ENCODE measurements at places on chromosomes 3 and 15.

DNA sequence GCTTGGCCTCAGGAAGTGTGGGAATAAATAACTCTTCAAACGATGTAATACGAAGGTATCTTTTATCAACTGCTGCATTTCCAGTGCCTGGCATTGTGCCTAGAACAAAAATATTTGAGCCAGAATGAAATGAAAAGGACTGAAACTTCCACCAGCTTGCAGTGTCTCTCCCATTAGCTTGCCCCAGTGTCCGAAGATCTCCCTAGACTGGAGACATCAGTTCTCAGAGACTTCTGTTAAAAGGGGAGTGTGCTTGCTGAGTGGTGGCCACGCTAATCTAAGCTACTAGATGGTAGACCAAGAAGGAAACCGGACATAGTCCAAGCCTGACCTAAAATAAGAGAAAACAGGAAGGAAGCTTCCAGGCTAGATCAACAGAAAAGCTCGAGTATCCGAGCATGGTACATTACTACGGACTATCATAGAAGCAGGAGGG is 28.6 kb downstream of the KCNAB1 start:
- DNase-seq = no peak

DNA sequence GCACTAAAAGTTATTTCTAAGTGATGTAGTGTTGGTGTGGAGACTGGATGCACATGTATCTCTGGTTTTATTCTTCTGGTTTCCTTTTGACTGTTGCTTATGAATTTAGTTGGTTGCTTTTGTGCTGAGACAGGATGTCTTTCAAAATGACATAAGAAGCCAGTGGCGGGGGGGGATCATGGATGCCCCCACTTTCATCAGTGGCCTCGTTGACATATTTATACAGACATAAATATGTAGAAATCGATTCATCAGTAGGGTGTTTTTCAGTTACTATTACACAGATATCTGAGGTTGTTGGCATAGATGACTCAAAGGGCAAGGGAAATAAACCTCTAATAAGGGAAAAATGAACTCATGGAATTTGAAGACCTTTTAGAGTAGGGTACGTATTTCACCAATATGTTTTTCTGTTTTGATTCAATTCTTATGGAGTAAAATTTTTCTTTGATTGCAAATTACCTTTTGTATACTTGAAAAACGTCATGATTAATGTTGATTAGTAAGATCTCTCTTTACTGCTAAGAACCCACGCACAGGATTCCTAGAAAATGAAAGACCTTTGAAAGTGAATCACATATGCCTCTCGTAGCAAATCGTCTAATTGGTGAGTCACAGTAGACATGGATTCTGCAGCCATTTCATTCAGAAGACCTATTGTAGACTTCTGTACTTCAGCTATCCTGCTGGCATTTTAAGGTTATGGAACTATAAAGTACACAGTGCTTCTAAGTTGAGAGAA is 97.4 kb upstream of the RBMS3 start:
- DNase-seq = no peak

- DNase-seq = no peak
Observed at GRCh38 chr3:50708620-50709019, 33.9 kb downstream of the DOCK3 start.

GRCh38 chr15:31316135-31316795 is 10.4 kb upstream of the KLF13 start:
- DNase-seq = no peak

DNA sequence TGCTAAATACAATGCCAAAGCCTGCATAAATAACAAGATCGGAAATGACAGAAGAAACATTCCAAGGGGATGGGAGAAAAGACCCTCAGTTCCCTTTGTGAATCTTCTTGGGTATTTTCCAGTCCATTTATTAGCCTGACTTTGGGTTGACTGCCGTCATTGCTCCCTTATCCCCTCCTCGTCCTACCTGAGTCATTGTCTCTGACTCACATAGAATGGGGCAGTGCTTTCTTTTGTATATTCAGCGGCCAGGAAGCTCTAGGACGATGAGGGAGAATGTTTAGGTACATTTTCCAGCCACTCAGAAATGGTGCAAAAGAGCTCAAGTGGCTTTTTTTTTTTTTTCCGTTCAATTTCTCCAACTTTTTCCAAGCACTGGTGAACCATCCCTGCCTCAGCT is 71.6 kb downstream of the KAT2B start:
- DNase-seq = no peak

- DNase-seq = no peak
Observed at GRCh38 chr3:100754563-100755334, 45.5 kb downstream of the TFG start.

DNA sequence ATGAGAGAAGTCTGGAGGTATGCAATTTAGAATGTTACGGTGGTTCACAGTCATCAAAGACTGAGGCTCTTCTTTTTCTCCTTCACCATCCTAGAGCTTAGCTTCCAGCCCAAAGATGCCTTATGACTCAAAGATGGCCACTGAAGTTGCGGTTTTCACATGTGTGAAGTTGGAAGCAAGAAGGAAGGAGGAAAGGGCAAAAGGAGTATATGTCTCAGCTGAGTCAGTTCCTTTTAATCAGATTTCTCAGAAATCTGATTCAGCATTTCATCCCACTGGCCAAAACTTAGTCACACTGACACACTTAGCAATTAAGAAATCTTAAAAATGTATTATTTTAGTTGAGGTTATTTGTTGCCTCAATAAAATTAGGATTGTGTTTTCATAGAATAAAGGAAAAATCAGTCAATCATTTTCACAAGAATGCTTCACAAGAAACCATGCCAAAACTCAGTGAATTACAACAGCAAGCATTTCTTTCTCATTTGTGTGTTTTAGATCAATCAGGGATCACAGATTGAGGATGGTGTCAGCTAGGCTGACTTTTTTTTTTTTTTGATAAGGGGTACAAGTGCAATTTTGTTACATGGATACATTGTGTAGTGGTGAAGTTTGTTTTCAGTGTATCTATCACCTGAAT is 211.1 kb upstream of the GADL1 start:
- DNase-seq = no peak

GRCh38 chr3:52297242-52298148 is 9.9 kb downstream of the GLYCTK start:
- no peak for DNase-seq

DNA sequence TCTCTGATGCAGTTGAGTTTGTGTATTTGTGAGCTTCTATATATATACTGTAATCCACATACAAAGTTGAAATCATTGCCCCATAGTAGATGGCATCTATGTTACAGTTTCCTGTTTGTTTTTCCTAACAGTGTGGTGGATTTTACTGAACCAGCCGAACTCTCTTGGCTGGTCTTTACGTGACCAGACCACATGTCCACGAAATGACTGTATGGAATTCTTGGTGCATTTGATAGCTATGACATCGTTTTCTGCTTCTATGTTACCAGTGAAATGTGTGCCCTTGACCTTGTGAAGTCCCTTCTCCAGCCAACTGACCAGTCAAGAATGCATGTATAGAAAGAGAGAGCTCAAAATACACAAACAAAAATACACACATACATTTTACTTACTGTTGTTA is 1.8 kb downstream of the KCNMB2 start:
- peak; percentile 24 for DNase-seq

DNA sequence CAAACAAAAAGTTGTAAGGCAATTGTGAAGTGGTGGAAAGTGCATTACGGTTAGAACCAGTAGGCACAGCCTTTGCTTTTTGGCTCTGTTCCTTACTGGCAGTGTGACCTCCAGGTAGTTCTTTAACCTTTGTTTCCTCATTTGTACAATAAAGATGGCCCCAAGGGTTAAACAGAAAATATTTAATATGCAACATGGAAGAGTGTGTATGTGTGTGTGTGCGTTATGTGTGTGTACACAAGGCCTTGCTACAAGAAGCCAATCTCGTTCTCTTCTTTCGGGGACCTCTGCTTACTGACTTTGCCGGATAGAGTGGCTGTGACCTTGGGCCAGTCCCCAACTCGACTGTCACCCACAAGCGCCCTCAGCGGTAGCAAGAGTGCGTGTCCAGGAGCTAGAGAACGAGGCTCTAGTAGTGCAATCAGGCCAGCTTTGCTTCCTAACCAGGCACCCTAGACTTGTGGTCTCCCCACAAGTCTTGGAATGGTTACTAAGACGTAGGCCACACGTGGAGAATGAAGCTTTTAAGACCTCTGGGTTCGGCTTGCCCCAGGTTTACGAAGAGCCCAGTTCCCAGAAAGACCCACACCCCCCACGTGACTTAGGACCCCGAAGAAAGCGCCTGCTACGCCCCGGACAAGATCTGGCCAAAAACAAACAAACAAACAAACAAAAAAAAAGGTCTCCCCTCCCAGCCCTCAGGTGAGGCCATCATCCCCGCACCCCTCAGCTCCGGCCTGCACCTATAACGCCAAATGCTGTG is 593 bp downstream of the CIAO2A start:
- DNase-seq = no peak

DNA sequence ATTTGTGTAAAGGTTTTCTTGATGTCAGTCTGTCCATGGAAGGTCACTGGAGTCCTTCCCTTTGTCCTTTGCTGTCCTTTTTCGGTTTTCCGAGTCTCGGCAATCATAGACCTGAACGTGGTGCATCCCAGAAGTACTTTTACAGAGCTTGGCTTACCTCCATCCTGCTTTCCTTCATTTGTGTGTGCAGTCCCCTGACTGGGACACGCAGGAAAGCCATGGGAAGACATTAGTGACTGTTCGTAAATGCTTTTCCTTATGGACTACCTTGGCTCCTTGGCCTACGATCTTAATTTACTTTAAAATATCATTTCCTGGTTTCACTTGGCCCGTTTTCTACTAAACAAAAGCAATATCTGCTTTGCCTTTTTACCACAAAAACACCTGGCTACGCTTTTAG is 328.4 kb upstream of the RARB start:
- no peak for DNase-seq

DNA sequence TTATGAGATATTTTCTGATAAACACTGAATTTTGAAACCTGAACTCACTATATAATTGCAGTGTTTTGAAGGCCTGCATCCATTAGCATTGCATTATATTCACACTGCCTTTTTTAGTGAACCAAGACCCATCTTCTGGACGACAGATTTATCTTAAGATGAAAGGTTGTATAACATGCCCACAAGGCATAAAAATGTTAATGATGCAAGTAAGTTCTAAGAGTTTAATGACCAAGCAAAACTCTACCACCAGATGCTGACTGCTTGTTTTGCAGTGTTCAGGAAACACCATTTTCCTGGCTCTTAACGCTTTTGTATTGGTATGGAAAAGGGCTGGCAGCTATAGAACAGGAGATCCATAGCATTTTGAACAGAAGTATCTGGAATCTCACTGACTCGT is 46.1 kb downstream of the USP50 start:
- no peak for DNase-seq

GRCh38 chr3:5874931-5875341 is 687.4 kb downstream of the EDEM1 start:
- DNase-seq = no peak

GRCh38 chr3:112744106-112744505 is 102.6 kb downstream of the CD200R1L start:
- no peak for DNase-seq

DNA sequence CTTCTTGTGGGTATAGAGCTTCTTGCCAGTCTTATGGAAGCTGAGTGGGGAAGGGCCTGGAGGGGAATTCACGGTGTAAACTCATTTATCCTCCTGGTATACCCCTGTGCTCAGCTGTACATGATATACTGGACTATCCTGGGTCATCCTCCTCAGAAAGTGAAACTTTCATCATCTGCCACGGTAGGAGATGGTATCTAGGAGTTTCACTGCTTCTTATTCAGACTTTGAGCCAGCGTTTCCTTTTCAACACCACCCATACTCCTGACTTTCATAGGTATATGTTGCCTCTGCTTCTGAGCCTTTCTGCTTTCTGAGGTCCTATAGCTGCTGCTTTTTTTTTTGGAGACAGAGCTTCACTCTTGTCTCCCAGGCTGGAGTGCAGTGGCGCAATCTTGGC is 15.6 kb downstream of the SENP5 start:
- DNase-seq = no peak

DNA sequence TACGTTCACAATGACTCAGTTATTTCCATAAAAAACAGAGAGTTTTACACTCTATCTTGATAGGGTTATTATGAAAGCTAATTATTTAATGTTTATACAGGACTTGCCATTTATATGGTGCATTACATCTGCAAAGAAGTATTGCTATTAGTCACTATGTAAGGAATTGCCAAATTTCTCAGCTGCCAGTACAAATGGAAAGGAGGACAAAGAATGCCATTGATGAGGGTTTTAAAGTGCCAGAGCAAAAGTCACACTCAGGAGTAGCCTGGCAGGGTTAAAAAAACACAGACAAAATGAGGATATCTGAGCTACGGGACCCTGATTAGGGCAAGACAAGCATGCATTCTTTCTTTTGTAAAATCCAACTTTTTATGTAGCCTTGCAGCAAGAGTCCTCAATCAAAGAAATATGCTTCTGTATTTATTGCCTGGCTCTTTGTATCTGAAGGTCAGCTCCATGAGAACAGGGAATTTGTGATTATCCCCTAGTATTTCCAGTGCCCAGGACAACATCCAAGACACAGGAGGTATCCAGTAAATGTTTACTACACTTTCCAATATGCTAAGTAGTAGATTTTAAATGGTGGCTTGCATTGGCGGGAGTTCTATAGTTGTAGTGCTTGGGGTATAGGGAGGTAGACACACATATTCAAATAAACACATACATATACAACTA is 1013.6 kb downstream of the ROBO1 start:
- no peak for DNase-seq

DNA sequence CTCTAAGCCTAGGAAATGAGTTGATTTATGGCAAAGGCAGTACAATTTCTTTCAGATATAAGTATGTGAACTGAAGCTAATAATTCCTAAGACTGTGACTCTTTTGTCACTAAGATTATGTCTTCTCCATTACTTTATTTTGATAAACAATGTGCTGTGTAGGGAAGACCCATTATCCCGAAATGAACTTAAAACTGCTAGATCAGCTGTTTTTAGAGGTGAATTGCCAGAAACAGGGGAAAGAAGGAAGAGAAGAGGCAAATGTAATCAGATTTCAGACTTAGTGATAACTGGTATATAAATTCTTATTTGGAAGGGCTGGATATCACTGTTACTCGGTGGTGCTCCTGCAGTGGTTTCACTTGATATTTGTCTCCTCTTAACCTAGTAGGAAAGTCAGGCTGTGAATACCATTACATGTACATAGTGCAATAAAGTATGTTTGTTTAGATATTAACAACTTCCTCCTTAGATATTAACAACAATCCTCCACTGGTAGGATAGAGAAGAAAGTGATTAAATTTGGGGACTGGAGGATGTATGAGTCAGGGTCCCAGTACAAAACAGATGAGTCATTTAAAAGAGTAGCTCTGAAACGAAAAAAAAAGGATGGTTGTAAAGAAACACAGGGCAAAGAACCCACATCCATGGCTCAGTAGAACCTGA is 338.5 kb upstream of the KCNH8 start:
- no peak for DNase-seq

- no peak for DNase-seq
Observed at GRCh38 chr15:80267658-80268057, 15.6 kb upstream of the CTXND1 start.

DNA sequence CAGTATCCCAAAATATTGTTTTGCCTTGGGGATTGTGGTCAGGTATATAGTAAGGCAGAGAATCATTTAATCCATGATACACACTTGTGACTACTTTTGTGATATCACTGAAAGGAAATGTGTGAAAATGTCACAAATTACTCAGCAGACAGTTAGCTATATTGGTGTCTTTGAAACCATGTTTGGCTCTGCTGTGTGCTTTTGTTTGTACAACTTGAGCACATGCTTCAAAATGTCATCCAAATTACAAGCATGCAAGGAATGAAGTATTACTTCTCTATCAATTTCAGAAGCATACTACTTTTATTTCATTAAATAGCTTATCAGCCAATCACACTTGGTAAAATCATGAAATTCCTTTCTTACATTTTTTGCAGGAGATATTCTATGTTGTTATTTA is 619.0 kb upstream of the AGTR1 start:
- DNase-seq = no peak

All from NCI-H748 treated with DMSO at 0.1 percent for 48 hours (cell line).